OCI-LY7 (cell line): ENCODE measurements at places on chromosomes 3 and 15.

DNA sequence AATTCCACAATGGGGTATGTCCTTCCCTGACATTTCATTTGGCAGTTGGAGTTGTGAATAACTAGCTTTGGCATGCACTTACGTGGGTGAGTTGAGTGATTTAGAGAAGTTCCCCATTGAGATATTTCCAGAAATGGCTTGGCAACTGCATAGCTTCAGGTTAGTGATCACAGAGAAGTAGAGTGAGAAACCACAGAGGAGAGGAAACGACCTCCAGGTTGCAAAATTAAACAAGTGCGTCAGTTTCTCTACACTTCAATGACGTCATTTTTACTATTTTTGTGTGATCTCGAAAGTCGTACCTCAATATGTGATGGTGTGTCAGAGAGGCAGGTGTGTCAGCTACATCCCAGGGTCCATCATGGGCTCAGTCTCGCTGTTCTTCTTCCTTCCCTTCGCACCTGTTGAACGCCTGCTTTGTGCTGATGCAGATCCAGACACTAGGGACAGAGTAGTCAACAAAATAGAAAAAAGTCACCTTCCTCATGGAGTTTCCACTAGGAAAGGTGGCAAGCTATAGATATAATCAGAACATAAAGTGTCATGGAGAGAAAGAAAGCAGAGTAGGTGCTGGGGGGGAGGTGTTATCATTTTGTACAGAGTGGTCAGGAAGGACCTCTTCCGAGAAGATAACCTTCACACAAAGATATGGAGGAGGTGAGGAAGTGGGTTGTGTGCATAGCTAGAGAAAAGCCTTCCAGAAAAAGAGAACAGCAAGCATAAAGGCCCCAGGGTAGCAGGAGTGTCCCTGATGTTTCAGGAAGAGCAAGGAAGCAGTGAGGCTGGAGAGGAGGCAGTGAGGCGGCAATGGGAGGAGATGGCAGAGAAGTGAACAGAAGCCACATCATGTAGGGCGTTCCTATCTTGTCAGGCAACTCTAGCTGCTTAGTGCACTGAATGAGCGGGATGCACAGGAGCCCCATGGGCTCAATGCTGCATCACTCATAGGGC lies 75.6 kb downstream of the MCTP2 start:
- DNase-seq, result peak; percentile 91

DNA sequence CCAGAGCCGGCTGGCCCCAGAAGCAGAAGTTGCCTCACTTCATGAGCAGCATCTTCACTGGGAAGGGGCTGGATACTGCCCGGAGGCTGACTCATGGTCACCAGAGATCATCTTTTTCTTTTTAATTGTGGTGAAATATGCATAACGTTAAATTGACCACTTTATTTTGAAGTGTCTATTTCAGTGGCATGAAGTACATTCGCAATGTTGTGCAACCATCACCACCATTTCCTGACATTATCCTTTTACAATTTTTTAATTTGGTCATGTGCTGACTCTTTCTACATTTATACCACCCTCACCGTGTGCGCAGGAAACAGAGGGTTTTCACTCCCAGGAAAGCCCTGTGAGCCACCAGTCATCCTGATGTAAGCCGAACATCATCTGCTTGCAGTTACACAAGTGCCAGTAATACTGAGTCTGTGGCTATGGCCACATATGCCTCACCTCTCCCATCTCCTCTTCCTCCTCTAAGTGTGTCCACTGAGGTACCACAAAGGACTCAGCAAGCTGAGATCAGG lies 51.6 kb upstream of the ABHD17C start:
- DNase-seq, result no peak

GRCh38 chr3:151766454-151766853 lies 32.7 kb downstream of the AADACL2 start:
- DNase-seq, result no peak

DNA sequence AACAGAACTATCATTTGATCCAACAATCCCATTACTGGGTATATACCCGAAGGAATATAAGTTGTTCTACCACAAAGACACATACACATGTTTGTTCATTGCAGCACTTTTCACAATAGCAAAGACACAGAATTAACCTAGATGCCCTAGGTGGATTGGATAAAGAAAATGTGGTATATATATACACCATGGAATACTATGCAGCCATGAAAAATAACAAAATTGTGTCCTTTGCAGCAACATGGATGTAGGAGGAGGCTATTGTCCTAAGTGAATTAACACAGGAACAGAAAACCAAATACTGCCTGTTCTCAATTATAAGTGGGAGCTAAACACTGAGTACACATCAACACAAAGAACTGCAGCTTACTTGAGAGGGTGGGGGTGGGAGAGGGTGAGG lies 142.5 kb downstream of the IL20RB start:
- no peak for DNase-seq

DNA sequence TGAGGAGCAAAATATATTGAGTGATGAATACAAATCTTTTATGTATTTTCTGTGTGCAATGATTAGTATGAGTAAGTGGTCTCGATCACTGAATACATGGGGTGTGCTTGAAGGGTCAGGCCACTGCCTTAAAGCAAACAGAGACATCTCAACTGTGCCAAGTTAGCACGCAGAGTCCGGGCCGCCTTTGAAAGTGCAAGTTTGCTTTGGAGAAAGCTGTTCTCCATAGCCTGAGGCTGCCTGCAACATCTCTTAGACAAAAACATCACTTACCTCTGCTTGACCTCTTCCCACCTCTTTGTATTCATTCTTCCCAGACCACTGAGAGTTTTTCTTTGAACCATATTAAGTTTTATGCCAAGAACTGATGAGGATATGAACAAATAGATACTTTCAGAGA lies 267.0 kb downstream of the ZBTB20 start:
- DNase-seq, result no peak

- no peak for DNase-seq
Observed at GRCh38 chr3:77976079-77976478, 936.2 kb downstream of the ROBO2 start.

DNA sequence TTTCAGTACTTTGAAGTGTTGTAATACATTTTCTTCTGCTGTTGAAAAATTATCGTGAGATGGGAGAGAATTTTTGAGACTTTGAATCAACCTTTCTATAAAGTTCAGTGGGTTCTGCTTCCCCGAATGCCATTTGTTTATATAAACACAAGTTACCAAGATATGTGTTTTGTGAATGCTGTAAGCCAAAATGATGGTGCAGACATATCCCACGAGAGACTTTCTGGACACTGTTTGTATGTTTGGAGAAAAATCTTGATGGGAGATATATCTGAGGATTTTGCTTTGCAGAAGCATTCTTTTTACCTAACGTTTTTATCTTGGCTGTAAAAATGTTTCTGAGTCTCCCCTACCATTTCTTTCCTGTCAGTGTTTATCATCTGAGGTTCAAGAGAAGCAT lies 526.6 kb upstream of the ZNF717 start:
- no peak for DNase-seq

DNA sequence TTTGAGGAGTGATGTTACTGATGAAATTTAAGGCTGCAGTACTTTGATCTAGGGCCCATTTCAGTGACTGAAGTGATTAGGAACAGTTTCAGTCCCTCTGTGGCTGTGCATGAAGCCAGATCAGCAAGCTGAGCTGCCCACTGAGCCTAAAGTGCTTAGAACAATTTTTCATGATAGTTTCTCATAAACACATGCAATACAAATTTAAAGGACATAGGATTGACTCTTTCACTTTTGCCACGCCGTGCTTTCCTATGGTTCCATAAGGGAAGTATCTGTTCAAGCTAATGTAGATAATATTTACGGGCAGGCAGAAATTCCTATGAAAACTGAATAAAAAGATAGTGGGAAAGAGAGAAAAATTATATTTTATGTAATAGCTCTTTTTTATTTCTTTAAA lies 10.6 kb downstream of the ANKUB1 start:
- DNase-seq, result peak; percentile 10

DNA sequence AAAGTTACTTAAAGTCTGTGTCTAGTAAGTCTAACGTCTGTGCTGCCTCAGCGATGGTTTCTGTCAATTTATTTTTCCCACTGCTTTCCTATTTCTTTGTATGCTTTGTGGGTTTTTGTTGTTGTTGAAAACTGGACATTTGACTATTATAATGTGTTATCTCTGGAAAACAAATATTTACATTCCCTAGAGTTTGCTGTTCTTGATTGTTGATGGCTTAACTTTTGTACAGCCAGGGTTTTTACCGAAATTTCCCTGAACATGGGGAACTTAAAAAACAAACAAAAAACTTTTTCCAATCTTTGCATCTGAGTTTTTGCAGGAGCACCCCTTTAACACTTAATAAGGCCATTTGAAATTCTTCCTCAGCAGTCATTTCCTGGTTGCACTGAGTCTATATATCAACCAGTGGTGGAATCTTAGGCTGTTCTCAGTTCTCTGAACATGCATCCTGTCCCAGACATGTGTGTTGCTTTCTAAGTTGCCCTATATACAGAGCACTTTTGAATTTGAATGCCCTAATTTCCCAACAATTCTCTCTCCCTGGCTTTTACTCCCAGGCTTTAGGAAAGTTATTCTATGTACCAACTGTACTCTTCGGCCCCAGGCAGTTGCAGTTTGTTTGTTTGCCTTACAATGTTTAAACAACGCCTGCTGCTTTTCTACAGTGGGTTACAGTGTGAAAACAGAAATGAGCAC lies 11.8 kb upstream of the PIAS1 start:
- no peak for DNase-seq

DNA sequence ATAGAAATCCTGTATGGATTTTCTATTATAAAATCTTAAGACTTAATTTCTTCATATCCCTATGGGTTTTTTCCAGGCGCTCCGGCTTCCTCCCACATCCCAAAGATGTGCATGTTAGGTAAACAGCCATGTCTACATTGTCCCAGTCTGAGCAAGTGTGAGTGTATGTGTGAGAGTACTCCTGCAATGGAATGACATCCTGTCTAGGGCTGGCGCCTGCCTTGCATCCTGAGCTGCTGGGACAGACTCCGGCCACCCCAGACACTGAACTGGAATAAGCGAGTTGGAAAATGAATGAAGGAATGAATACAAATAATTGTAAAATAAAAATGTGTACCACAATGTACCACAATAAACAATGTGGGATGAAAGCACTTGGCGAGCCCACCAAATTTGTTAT lies 69.2 kb downstream of the RFTN1 start:
- no peak for DNase-seq

DNA sequence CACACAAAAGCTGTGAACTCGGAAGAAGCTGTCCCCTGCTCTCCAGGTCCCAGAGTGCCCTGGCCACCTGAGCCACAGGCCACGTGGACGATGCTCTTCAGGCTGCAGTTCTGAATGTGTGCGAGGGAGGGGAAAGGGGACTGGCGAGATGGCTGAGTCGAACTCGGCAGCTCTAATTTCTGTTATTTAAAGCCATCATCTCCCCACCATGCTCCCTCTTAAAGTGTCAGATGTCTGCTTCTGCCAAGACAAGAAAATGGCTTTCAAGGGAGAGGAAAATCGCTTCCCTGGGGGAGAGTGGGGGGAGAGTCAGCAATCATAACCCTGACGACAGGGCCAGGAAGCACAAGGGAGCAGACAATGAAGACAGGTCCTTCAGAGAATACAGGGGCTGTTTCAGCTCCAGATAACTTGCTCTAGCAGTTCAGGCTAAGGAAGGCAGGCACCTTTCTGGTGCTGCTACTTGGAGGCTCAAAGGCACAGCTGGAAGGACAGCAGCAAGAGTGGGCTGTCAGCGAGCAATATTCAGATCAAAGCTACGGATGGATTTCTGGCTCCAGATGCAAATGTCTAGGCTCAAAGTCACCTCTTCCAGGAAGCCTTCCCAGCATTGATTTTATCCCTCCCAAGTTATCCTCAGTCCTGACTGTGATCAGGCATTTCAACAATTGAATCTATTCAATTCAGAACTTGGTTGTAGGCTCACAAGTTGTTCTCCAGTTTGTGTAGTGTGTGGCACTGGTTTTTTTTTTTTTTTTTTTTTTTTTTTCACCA lies 15.5 kb upstream of the CCDC33 start:
- DNase-seq, result no peak

GRCh38 chr3:157127831-157128767 lies 31.8 kb downstream of the CCNL1 start:
- no peak for DNase-seq

- no peak for DNase-seq
Observed at GRCh38 chr3:126358816-126359181, 1.6 kb upstream of the KLF15 start.

- no peak for DNase-seq
Observed at GRCh38 chr3:174159604-174160003, 699.5 kb upstream of the NAALADL2 start.

GRCh38 chr3:154921351-154921750 lies 158.8 kb upstream of the MME start:
- DNase-seq, result no peak

DNA sequence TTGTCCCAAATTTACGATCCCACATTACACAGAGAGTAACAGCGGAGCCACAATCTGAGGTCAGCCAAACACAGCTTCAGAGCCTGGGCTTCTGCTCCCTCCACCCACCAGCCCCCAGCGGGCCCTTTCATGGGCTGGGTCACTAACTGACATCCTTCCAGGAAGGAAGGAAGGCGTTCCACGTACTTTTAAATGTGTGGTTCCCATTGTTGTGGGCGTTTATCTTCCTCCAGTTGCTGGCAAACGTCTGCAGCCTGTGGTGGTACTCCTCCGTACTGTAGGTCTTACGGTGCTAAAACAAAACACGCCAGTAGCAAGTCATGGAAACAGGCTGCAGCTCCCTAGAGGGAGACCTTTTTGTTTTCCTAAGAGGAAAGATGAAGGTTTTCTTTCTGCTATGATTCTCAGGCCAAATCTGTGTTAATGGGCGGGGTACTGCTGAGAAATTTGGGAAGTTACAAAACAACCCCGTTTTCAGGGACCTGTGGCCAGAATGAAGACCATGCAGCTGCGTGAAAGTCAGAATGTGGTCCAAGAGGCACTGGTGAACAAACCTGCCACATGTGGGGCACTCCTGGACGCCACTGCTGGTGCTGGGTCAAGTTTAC lies 7.6 kb downstream of the CTSH start:
- DNase-seq, result no peak

DNA sequence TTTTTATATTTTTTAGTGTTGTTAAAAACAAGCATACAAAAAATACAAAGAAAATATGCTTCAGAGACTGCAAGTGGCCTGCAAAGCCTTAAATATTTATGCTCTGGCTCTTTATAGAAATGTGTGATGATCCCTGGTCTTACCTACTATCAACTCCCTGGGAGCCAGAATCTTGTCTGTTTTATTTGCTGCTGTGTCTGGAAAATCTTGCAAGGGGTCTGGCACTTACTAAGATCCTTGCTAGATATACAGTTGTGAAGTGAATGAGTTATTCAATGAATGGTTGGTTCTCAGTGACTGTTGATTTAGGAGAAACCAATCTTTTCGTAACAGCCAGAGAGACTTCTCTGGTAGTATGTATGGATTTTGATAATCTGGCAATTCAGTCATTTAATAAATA lies 521.0 kb upstream of the CFAP20DC start:
- no peak for DNase-seq

- DNase-seq, result peak; percentile 19
Observed at GRCh38 chr3:98406034-98406433, 15.6 kb downstream of the OR5K3 start.

DNA sequence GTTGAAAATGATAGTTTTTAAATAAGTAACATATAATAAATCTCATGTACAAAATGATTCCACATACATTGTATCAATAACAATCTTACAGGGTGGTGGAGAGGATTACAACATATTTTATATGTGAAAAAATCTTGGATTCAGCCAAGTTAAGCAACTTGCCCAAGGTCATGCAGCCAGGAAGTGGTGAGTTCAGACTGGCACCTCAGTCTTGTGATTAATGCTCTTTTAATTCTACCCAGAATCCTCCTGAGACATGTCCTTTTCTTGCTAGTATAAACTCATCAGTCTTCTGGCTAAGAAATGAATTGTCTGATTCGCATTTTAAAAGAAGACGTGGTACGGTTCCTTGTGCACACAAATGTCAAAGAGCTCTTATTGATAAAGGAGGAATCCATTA lies 4.5 kb upstream of the MYRIP start:
- DNase-seq, result no peak

GRCh38 chr15:70060993-70061305 lies 36.8 kb downstream of the TLE3 start:
- no peak for DNase-seq
